ENCODE measurements at places on chromosomes 7 and 10.

DNA sequence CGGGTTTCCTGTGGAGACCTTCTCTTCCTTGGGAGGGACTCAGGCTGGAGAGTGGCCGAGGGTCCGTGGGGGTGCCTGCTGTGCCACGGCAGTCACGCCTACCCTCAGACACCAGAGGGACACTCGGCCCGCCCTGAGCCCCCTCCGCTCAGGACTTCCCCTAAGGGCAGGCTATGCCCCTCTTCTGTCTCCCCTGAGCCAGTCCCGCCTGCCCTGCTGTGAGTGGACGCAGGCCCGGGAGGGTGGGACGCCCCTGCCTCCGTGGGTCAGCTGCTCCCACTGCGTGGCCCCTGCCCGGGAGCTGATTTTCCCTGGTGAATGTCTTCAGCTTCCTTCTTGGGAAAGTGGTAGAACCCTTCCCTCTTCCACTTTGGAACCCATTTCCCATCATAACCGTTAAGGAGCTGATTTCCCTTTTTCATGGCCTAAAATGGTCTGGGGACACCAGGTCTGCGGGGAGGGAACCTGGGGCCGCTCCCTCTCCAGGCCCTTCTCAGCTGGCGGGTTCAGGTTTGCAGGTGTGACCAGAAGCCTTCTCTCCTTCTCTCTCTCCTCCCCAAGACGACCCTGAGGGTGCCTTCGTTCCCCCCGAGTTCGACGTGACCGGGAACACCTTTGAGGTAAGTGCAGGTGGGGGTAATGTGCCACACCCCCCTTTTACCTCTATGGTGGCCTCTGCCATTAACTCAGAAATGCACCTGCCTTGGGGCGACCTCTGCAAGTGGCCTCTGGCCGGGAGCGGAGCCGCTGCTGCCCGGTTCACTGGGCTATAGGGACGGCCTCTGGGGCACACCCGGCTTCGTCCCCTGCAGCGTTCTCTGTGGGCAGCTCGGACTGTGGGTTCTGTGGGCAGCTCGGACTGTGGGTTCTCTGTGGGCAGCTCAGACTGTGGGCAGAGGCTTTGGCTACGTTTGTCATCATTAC lies 7.9 kb downstream of the KNDC1 start:
- DNase-seq: no peak

DNA sequence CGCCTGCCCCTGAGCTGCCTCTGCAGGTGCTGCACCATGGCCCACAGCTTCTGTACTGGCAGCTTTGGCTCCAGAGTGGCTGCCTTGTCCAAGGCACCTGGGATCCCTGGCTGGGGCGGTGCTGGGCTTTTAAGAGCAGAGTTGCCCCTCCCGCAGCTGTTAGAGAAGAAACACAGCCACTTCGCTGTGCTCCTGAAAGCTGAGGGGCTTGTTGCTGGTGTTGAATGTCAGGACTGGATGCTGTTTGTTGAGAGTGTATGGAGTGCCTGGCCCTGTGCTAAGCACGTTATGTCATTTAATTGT lies 6.2 kb downstream of the FAM241B start:
- no peak for DNase-seq

- DNase-seq: no peak
Measured at GRCh38 chr7:2717293-2718261, 29.6 kb downstream of the AMZ1 start.

DNA sequence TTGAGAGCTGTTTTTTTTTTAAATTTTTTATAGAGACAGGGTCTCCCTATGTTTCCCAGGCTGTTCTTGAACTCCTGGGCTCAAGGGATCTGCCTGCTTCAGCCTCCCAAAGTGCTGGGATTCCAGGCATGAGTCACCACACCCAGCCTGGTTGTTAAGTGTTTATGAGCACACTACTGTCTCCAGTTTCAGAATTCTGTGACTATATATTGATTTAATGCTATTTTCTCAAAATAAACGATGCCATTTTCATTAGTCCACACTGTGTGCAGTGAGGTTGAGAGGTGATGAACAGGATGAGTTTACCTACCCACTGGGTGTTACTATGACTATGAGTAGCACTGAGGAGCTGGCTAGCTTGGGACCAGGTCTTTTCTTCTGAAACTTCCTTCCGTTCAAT lies 110.9 kb upstream of the FAM180A start:
- no peak for DNase-seq

- DNase-seq: no peak
Measured at GRCh38 chr10:118672766-118673715, 77.6 kb upstream of the PRLHR start.

DNA sequence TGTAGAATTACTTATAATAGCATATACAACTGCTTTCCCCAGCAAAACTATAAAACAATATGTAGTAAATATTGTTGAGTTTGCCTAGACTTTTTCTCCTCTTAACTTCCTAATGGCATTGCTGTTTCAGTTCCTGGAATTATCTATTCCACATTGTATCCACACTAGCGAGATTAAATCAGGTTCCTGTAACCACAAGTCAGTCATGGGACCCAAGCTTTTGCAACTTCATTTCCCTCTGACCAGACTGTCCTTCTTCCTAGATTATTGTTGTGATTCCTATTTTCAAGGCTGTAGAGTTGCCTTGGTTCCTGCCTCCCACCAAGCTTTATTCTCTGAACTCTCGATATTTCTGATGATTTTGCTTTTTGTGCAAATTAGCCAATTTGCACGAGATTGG lies 173.3 kb upstream of the ZNF804B start:
- DNase-seq: no peak

DNA sequence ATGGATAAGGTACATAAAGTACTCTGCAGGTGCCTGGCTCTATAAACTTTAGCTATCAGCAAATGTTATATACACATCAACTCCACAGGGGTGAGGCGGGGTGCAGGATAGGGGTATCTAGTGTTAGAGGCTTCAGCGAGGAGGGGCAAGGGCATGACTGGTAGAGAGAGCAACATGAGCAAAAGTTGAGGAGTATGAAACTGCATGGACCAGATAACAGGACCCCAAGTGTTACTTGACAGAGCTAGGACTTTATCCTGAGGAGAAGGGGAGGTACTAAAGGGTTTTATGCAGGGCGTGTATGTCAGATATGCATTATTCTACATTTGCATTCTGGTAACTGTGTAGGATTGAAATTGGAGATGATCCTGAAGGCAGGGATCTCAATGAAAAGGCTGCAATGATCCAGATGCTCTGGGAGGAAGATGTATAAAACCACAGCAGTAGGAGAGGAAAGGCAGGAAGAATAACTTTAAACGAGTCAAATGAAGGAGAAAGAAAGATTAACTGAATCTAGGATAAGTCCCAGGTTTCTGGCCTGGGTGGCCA lies 109.8 kb upstream of the FAM133B start:
- DNase-seq: no peak
